ENCODE measurements at places on chromosomes 4 and X.

GRCh38 chr4:101977076-101977475 lies 186.5 kb downstream of the BANK1 start:
- peak; percentile 98 for DNase-seq

DNA sequence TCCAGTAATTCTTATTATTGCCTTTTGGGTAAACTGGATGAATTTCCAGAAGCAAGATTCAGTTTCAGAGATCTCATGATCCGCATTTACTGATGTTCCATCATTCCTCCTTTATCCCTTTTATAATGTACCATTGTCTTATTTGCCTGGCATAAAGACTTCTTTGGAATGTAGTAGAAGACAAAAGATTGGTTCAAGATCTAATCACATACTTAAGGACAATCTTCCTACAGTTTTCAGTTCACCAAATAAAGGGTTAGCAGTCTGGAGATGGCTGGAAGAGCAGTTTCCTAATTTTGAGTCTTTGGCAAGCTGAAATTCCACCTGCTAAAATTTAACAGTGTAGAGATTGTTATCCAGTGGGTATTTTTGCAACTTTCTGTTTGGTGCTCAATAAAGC lies 30.9 kb upstream of the HAND2 start:
- no peak for DNase-seq

DNA sequence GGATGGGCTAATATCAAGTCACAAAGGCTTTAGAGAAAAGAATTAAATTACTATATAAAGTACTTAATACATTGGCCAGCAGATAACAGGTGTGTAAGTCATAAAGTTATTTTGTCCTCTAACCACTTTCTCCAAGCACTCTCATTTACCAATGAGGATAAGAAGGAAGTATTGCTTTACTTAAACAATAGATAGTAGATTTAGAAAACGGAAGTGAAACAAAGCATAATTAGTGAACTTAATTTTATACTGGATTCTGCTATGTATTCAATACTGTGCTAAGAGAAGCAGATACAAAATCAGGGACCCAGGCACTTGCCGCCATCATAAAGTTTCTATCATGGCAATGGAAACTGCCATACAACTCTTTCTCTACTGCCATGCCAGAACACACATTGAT lies 24.0 kb downstream of the AFM start:
- no peak for DNase-seq

DNA sequence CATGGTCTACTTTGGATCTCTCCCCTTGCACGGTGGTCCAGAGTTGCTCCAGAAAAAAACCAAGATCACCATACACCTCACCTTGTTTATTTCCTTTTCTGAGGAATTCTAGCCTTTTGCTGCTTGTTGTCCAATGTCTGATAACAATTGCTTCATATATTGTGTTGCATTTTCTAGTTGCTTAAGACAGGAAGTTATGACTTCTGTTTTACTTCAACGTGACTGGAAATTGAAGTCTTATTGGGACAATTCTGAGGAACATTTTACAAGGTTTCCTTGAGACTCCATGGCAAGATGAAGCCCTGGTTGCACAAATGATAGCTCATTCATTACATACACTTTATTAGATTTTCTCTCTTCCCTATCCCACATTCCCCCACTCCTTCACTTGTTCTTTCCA lies 5.2 kb downstream of the CXCL1 start:
- no peak for DNase-seq

- DNase-seq = peak; percentile 84
These were observed 124.2 kb downstream of the C4orf51 start for GRCh38 chr4:145804116-145804515.

- peak; percentile 73 for DNase-seq
These were observed 16.4 kb upstream of the RUFY3 start for GRCh38 chr4:70705183-70706043.

- no peak for DNase-seq
These were observed 74.7 kb downstream of the UGT8 start for GRCh38 chr4:114673306-114673705.

DNA sequence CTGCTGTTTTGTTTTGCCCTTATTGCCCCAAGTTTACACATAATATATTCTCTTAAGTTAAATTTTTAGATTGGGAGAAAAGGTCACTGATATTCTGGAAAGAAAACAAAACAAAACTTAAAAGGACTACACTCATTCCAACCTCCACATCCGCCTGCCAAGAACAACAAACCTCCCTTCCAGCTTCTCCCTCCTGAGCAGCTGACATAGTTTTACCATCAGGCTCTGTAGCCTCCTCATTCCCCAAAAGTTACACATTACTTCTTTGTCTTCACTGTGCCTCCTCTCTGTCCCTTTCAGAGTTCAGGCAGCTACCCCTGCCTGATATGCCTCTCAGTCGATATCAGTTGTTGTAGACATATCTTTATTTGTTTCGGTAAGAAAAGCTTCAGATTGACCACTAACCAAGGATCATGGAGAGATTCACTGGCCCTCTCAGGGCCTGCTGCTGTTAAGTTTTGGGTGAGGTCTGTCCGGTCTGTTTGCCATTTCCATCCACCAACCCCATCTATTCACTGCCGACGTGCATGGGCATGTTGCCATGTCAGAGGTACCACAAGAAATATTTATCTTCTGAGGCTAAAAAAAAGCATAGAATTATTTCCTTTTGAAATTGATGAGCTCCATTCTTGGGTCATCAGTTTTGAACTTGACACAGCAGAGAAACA lies 164.1 kb downstream of the GASK1B start:
- DNase-seq = peak; percentile 62

DNA sequence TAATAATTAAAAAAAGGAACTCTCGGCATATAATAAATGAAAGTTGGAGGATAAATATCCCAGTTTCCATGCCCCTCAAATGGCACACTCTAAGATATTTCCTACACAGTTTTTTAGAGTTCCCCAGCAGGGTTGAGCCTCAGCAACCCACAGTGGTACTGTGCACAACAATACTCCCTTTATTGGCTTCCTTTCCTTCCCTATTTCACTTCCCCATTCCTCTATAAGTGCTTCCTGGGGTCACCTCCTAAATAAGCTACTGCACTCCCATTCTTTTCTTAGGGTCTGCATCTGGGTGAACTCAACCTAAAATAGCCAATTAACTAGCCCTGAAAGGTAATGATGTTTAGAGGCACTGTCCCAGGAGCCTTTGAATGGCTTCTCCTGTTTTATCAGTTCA lies 76.4 kb upstream of the NHS start:
- no peak for DNase-seq

- DNase-seq = no peak
These were observed 1112.7 kb downstream of the PDHA2 start for GRCh38 chr4:96952610-96953009.

GRCh38 chr4:17097362-17097761 lies 198.9 kb upstream of the LDB2 start:
- no peak for DNase-seq

- no peak for DNase-seq
These were observed 13.5 kb upstream of the PLS3 start for GRCh38 chrX:115547448-115547847.

GRCh38 chr4:142016031-142016430 lies 379.6 kb downstream of the IL15 start:
- no peak for DNase-seq

DNA sequence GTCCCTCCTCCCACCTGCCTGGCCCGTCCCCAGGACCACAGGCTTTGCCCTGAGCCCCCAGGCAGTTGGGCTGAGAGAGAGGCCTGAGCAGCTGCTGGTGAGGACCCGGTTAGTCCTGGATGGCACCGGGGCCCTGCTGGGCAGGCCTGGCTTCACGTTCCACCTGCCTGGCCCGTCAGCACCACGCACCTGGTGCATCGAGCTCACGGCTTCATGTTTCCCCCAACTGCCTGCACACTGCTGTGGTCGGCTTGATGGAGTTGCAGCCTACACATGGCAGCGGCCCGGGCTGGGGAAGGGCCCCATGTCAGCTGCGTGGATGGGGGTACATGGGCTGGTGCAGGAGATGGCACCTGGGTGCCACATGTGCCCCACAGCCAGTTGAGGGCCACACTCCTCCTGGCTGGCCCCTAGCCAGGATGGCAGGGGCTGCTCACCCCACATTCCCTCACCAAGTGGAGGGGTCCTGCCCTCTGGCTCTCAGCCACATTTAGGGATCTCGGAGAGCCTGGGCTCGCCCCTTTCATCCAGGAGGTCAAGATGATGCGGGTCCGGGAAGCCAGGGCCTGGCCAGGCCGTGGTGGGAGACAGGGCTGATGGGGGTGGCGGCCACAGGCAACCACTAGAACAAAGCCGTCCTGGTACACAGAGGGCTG lies 28.5 kb downstream of the NKX1-1 start:
- no peak for DNase-seq

- DNase-seq = no peak
These were observed 4.2 kb downstream of the TCEAL6 start for GRCh38 chrX:102138064-102138463.

DNA sequence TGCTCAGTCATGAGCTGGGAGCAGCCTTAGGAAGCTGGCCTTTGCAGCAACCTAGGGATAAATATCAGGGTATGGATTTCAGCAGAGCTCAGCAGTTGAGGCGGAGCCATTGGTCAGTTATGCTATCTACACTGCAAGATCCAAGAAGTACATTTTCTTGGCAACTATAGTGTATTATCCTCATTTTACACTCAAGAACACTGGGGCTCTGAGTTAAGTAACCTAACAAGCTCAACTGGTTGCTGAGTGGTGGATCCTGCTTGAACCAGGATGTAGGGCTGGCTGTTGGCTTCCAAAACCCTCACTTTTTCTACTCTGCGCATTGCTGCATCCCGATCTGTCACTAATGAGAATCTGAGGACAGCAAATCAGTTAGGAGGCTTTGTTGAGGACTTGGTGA lies 1.5 kb upstream of the SCARB2 start:
- DNase-seq = no peak

DNA sequence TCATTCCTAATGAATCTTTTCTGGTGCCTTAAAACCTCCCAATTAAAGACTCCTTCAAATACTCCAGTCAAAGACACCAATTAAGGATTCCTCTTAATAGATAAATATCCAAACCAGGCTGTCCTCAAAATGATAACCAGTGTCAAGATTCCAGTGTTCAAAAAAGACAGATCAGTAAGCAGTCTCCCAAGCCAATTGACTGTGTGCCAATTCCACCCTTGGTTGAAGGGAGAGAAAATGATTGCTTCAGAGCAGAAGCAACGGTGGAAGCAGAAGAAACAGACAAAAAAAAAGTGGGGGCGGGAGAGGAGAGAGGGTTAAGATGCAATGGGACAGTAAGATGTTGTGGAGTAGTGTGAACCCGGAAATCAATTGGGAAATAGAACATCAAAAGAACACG lies 216.0 kb upstream of the FTHL17 start:
- no peak for DNase-seq

GRCh38 chrX:118250445-118250844 lies 95.5 kb upstream of the WDR44 start:
- no peak for DNase-seq

DNA sequence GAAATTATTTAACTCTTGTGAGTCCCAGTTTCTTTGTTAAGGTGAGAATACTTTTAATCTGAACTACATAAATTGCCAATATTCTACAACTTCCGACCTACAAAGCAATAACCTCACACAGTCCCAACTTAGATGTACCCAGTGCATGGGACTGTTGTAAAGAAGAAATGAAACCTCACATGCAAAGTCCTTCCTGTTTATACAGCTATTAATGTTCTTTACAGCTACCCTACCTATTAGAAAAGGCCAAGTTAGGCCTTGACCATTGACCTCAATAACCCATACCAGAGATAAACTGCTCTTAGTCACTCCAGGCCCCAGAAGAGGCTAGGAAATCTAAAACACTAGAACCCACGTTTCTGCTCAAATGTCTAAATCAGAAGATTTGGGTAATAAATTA lies 920.1 kb upstream of the TENM3 start:
- no peak for DNase-seq

All from fibroblast of skin of back (primary cell).